T47D (cell line): ENCODE measurements at places on chromosomes 7 and 10.

DNA sequence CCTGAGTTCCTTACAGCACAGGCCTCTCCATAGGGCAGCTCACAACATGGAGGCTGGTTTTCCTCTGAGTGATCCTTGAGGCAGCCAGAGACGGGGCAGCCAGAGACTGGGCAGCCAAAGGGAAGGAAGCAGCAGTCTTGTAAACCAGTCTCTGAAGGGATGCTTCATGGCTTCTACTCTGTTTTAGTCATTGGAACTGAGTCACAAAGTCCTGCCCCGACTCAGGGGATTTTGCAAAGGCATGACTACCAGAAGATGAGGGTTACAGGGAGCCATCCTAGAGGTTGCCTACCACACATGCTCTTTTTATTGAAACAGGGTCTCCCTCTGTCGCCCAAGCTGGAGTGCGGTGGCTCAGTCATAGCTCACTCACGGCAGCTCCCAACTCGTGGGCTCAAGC, 44.4 kb upstream of the COMMD3 start:
- no peak for DNase-seq

DNA sequence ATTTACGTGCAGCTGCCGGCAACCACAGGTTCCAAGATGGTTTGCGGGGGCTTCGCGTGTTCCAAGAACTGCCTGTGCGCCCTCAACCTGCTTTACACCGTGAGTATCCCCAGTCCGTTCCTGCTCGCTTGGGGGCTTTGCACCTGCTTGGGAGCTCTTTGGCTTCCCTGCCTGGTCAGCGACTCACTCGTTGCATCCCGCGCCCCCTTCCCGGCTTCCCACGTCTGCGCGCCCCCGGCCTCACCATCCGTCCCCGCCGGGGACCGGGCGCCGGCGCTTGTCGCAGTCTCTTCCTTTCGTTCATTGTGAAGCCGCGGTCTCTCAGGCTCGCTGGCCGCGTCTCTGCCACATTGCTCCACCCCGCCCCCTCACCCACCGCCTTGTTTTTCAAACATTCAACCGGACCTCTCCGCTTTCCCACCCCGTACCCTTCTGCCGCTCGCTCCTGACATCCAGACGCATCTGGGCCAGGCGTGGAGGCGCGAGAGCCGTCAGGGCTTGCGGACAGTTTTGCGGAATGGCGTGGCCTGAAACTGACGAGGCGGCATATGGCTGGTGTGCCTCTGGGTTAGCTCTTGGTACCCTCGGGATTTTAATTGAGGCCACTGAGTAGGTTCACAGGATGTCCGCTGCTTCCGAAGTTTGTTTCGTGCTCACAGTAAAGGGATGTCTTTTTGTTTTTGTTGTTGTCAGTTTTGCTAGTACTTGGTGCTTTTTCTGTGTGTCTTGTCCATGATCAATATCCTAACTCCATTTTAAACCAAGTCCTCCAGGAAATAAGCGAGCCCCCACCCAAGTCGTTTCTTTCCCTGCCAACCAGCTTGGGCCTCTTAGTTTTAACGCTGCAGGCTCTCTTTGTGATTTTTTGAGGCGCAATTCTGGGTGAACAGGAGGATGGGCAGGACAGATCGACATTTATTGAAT, 639 bp downstream of the TSPAN13 start:
- DNase-seq: peak; percentile 16

- no peak for DNase-seq
Observed at GRCh38 chr7:98651760-98652159, 34.7 kb downstream of the NPTX2 start.

DNA sequence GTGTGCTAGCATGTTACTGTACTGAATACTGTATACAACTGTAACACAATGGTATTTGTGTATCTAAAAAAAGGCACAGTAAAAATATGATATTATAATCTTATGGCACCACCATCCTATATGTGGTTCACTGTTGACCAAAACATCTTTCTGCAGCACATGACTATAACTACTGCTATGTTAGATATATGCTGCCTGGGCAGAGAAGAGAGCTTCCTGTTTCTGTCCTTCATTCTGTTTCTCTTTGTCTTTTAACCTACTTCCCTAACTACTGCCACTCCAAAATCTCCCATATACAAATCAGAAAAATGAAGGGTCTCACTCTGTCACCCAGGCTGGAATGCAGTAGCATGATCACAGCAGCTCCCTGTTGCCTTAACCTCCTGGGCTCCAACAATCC, 8.8 kb upstream of the FGL2 start:
- no peak for DNase-seq

- DNase-seq: no peak
Observed at GRCh38 chr7:2149672-2150444, 82.9 kb downstream of the MAD1L1 start.

GRCh38 chr10:48238826-48239520, 35.5 kb downstream of the FRMPD2 start:
- no peak for DNase-seq

DNA sequence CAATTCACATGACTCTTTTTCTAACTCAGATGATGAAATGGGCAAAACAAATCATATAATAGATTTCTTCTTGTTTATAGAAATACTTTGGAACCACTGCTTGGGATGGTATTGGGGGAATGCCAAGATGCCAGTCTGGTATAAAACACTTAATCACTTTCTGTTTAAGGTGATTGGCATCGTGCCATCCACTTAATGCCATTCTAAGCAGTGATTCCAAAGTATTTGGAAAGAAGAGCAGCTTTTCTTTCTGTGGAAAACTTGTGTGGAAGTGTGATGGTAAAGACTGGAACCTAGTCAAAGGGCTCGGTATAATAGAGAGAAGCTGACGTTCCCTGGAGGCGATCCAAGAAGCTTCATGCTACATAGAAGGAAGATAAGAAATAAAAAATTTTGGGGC, 120.6 kb downstream of the TMEM26 start:
- DNase-seq: peak; percentile 4

- DNase-seq: no peak
Observed at GRCh38 chr10:131944976-131945695, 36.6 kb downstream of the BNIP3 start.

DNA sequence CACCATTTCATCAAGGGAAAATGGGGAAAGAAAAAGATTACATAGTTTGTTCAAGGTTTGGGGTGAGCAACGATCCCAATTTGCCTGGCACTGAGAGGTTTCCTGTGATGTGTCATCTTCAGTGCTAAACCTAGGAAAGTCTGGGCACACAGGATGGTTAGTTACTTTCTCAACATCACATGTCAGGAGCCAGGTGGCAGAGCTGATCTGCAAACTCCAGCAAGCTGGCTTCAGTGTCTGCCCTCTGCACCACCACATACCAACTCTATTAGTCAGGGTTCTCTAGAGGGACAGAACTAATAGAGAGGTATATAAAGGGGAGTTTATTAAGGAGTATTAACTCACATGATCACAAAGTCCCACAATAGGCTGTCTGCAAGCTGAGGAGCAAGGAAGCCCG, 11.3 kb downstream of the ADAM12 start:
- DNase-seq: no peak

DNA sequence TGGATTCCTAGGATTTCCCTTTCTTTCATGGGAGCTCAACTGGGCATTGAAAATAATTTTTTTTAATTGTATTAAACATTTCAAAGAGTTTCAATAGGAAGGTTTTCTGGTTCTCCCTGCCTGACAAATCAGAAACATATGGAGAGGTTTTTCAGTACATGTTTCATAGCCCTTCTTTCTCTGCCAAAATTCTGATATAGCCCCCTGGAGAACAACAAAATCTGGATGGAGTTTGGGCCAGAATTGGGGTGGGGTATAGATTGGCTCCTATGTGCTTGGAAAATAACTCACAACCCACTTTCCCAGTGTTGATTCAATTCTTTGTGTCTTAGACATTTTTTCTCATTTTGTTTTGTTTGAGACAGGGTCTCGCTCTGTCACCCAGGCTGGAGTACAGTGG, 24.6 kb upstream of the EIF4H start:
- no peak for DNase-seq

DNA sequence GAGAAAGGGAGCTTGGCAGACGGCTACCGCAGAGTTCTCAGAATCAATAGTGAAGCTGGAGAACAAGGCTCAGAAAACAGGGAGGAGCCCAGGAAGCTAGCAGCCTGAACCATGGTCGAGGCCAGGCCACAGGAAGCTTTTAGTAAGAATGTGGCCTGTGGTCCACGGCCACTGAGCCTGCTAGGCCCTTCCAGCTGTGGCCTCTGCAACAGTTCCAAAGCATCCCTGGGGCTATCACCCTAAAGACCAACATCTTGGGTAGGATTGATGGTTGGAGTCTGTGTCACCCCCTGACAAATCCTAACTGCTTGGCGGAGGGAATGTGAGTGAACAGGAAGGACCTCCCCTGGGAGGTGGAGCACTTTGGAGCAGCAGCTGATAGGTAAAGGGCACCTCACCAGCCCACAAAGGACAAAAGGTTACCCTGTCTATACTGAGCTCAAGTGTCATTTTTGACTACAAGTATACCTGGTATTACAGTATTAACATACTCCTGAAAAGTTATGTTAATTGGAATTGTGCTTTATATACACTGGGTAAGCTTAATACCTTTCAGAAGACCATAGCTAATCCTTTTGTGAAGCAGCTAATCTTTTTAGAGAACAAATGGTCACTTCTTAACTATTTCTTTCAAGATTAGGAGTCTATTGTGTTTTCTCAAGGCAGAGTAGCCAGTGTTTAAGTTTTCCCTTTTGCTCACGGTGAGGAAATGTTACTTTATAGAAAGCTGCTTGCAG, 18.7 kb downstream of the PTPRE start:
- no peak for DNase-seq

DNA sequence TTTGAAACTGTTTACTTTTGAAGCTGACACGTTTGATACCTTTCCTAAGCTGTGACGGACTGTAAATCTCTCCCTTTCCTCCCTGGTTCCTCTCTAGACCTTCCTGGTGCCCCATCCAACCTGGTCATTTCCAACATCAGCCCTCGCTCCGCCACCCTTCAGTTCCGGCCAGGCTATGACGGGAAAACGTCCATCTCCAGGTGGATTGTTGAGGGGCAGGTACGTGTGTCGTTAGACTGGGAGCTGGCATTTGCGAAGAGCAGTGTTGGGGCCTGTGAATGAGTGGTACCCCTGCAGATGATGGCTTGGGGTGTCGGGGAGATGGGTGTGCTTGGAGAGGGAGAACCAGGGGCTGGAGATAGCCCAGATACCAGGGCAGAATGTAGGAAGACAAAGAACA, 602.7 kb upstream of the FOXK1 start:
- no peak for DNase-seq

- DNase-seq: peak; percentile 64
Observed at GRCh38 chr10:110864662-110865140, 7.0 kb upstream of the PDCD4 start.

- no peak for DNase-seq
Observed at GRCh38 chr7:121305109-121305508, 23.7 kb upstream of the WNT16 start.

DNA sequence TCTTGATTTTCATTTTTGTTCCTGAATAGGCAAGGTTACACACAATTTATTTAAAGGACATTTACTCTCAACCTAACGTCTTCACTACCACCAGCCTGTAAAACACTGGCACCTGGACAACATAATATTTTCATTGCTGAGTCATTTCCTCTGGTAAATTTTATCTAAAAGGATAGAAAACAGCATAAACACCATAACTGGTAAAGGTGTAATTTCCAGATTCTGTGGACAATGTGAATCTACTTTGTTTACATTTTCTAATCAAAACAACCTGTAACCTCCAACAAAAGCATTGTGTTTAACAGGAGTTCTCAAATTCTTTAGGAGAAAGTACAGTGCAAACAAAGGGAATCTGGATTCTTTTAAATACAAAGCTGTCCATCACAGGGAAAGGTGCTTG, 472.0 kb upstream of the AKR1E2 start:
- no peak for DNase-seq

GRCh38 chr7:123148813-123149212, 51.0 kb downstream of the SLC13A1 start:
- no peak for DNase-seq

- no peak for DNase-seq
Observed at GRCh38 chr7:44111761-44112160, 7.6 kb downstream of the AEBP1 start.

DNA sequence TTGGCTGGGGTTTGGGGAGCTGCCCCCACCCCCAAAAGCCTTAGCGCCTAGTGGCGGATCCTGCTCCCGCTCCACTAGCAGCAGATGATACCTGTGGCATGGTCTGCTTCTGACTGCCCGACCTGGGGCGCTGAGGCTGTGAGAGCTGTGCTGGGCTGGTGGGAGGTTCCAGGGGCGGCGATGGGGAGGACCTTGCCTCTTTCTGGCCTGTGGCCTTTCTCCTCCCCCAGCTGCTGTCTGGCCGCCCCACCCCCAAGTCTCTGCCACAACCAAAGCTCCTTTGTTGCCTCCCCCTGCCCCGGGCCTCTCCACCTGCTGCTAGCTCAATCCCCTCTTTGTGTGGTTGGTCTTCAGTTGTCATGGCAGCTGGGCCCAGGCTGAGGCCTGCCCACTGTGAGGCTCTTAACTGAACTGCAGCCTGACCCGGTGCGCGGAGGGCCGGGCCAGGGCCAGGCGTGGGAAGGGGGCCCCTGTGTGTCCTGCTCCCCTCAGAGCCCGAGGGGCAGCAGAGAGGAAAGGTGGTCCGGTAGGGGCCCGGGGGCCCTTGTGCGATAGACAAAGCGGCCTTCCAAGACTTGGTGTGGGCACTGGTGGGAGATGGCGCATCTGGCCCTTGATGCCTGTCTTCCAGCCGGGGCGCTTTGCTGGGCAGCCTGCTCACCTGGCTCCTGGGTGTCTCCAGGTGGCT, 4.7 kb downstream of the ZNF775 start:
- no peak for DNase-seq

DNA sequence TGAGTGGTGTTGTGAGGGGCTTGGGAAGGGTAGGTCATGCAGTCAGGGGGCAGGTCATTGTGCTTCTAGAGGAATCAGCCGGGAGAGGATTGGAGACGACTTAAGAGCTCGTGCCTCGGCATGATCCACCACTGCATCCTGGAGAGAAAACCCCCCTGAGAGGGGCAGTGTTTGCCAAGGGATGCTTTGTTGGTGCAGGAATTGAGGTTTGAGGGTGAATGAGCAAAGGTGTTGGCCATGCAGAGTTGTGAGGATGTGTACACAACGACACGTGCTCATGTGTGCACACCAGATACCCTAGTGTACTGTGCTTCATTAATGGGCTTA, 85.6 kb upstream of the ANLN start:
- DNase-seq: no peak

DNA sequence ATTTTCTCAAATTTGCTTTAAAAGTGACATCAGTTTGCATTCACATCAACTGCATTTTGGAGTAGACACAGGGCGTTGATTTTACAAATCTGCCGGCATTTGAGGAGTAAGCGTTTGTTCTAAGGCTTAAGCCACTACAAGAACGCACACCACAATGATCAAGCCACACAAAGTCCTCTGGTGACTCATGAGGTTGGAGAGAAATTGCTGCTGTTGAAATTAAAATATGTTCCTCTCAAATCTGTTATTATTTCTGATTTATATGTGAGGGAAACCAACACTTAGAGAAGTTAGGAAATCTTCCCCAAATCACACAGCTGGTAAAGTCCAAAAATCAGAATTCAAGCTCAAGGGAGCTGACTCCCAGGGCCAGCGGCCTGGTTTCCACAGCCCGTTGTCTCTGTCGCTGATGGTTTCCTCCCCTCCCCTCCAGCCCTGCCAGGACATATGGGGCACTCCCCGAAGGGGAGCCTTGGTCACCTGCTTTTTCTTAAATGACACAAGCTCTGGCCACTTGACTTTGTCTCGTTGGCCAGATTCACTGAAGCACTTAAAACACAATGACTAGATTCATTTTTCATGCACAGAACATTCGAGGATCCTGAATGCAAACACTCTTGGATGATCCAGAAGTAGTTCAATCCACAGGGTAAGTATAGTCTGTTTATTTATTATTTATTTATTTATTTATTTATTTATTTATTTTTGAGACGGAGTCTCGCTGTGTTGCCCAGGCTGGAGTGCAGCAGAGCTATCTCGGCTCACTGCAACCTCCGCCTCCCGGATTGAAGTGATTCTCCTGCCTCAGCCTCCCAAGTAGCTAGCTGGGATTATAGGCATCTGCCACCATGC, 29.2 kb upstream of the KLF6 start:
- DNase-seq: no peak
